ENCODE measurements at places on chromosomes 2 and 18.

DNA sequence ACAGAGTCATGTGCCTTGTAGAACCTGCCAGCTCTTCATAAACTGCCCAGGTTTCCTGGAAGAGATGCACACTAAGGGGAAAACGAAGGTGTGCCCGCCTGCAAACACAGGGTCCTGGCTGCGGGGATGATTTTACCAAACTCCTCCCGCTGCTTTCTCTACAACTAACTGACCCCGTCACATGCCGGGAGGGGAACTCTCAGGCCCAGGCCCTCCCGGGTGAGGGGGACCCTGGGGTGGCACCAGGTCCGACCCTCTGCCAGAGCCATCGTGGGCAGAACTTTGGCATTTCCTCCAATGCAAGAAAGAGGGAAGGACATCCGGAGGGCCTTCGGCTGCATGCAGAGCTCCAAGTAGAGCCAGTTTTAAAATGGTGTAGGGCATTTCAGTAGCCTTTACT, 28.6 kb downstream of the CAPN13 start:
- no peak for DNase-seq

- no peak for DNase-seq
Measured at GRCh38 chr18:33014060-33014796, 241.4 kb upstream of the KLHL14 start.

DNA sequence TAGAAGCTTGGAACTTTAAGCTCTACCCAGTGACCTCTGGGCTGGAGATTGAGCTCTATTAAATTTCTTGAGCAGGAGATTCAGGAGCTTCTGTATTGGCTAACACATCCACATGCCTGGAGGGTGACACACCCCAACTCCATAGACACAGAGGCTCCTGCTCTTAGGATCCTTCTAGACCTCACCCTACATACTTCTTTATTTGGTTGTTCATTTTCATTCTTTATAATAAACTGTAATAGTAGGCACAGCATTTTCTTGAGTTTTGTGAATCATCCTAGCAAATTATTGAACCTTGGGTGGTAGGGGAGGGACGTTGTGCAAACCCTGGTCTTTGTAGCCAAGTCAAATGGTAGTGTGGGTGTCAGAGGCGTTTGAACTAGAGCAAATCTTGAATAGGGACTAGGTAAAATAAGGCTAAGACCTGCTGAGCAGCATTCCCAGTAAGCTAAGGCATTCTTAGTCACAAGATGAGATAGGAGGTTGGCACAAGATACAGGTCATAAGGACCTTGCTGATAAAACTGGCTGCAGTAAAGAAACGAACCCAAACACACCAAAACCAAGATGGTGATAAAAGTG, 323.8 kb upstream of the GALNT5 start:
- DNase-seq: peak; percentile 54

DNA sequence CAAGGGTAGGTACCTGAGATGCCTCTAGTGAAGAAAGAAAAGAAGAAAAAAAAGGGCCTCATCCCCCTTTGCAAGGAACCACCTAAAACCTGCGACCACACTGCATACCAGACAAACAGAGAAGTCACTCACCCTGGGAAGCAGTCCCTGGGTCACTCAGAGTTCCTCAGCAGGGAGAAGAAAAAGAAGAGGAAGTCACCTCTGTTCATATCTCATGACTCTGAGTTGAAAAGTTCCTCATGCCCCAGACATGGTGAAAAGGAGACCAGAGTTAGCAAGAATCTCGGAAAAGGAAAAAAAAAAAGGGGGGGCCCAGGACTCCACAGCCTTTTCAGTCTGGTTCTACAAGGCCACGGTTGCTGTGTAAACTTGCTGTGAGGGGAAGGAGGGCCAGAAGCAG, 478.4 kb upstream of the NRXN1 start:
- DNase-seq: no peak

GRCh38 chr2:10792660-10793400, 19.8 kb downstream of the PDIA6 start:
- DNase-seq: no peak

GRCh38 chr18:57088883-57089282, 58.0 kb upstream of the BOD1L2 start:
- no peak for DNase-seq

GRCh38 chr2:207107131-207107530, 58.6 kb downstream of the KLF7 start:
- DNase-seq: no peak

GRCh38 chr2:217739741-217740140, 263.1 kb downstream of the TNS1 start:
- no peak for DNase-seq

GRCh38 chr2:128558441-128558840, 239.8 kb upstream of the HS6ST1 start:
- no peak for DNase-seq

GRCh38 chr2:96816836-96817702, 1.0 kb downstream of the CNNM3 start:
- no peak for DNase-seq

- no peak for DNase-seq
Measured at GRCh38 chr2:165197346-165197745, 6.5 kb downstream of the SCN3A start.

- DNase-seq: no peak
Measured at GRCh38 chr2:171995586-171995985, 4.2 kb upstream of the METAP1D start.

- no peak for DNase-seq
Measured at GRCh38 chr2:230668184-230668938, 44.3 kb upstream of the CAB39 start.

DNA sequence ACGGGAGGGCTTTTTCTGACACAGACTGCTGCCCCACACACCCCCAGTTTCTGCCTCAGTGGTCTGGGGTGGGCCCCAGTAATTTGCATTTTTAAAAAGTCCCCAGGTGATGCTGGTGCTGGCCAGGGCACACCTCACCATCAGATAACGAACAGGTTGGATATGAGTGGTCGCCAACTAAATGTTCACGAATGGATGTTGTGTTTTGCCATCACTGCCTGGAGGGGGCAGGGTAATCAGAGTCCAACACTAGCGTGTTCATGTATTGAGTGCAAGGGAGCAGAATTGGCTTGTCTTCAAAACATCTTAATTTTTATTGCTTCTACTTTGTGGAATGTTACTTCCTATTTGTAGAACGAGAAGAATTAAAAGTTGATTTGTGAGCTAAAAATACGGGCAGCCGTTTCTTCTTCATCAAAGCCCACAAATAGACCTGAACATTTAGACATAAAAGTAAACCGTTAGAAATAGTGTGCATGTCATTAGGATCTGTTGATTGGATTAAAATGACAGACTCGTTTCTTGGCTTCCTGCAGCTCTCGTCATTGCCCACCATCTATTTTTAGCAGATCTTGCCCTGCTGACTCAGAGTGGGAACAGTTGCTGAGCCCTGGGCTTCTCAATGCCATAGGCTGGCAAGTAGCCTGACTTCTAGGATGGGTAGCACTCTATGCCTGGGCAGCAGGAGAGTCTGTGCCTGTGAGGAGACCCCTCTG, 45.2 kb downstream of the NCK2 start:
- no peak for DNase-seq

DNA sequence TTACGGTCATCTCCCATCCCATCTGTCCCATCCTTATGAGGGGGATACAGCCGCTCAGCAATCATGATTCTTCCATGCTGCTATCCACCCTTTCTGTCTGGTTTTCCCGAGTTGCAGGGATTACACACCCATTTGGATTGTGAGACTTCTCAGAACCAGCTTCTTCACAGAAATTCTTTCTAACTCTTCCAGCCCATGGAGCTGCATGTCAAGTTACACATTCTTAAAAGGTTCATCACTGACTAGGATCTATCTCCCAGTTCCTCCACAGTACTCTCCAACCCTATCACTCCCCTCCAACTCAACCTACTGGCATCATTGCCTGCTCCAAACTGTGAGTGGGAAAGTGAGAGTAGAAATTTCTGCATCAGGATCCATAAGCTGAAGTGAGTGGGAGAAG, 558.2 kb upstream of the TNP1 start:
- no peak for DNase-seq

DNA sequence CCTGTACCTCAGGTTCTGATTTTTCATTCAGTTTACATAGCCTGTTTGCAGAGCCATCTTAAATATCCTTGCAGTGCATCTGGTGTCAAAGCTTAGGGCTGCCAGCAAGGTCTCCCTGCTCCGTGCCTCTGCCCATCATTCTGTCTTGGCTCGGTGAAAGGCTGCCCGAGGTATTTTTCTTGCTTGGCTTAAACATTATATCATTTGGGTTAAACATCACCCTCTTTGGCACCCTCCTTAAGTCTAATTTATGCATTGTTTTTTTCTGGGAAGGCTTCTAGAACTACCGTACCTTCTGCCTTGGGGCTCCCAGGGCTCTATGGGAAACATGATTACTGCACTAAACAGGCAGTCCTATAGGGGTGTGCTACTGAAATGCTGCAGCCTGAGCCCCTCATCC, 158.6 kb upstream of the CELF4 start:
- no peak for DNase-seq

DNA sequence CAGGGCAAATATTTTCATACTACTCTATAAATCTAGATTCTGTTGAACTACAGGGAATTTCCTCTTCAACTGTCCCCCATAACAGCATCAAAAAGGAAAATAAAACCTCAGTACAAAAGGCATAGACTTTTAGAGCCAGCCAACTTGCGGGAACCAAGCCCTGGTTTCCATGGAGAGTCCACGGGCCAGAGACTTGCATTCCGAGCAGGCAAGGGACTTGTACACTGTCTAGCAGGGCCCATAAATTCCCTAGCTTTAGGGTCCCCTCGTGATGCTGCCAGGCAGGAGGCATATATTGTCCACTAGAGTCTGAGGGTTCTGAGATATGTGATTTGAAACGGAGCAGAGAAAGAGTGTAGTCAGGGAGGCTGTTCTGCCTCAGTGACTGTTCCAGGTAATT, 153.1 kb upstream of the SLC14A2 start:
- no peak for DNase-seq

- DNase-seq: no peak
Measured at GRCh38 chr18:46261799-46262198, 157.6 kb downstream of the HAUS1 start.

GRCh38 chr2:179764710-179765109, 96.7 kb downstream of the ZNF385B start:
- no peak for DNase-seq

DNA sequence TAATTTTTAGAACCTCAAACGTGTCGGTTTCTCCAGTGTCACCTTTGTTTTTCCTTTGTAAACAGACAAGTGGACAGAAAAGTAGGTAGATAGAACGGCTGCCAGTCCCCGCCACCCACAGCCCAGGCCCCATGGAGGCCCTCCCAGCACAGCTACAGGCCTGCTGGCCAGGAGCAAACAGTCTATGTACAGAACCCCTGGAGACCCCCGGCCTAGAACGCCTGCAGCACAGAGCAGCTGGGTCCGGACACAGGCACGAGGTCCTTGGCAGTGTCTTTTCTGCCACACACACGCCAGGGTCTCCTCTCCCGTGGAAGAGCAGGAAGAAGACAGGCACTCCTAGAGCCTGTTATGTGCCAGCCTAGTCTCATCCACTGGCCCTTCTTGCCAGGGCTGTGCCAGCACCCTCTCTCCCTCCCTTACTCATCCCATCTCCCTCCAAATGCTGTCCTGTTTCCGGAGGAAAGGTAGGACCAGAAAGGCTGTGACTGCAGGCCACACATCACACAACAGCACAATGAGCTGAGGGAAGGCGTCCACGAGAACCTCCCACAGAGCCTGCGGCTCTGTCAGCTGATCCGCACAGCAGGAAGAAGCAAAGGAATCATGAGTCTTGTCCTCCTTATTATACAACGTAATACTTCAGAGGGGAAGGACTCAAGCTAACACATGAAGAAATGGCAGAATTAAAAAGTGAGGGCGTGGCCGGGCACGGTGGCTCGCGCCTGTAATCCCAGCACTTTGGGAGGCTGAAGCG, 7.7 kb downstream of the DTYMK start:
- no peak for DNase-seq

GRCh38 chr2:237221443-237221842, 135.8 kb downstream of the COPS8 start:
- DNase-seq: no peak

DNA sequence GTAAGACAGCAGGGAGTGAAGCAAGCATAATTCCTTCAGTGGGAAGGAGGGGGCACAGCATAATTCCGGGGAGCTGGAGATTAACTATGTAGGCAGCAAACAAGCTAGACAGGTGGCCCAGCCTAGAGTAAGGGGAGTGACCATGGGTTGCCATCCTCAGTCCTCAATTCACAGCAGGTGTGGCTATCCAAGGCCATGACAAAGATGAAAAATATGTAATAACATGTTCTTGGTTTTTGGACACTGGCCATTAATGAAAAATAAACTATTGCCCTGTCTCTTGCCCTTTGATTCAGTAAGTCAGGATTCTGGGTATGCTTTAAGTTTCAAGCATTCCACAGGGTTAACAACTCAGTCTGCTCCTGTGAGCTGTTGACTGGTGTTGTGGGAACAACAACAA, 65.0 kb downstream of the CYP1B1 start:
- peak; percentile 5 for DNase-seq

GRCh38 chr2:240364582-240364960, 70.9 kb upstream of the GPC1 start:
- no peak for DNase-seq

DNA sequence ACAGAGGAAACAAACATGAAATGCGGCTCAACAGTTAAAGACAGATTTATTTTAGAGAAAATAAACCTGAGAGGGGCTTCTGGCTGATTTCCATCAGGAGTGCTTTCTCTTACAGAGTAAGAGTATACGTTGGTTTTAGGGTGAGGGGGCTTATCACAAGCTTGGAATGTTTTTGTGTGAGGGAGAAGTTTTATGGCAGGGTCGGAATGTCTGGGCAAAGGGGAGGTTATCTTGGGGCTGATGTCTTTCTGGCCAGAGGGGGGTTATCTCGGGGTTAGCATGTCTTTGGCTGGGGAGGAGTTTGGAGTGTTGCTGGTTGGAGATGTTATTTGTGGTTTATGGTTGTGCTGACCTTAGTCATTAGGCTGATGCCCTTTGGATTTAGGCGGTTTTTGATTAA, 22.1 kb downstream of the PTRHD1 start:
- no peak for DNase-seq

DNA sequence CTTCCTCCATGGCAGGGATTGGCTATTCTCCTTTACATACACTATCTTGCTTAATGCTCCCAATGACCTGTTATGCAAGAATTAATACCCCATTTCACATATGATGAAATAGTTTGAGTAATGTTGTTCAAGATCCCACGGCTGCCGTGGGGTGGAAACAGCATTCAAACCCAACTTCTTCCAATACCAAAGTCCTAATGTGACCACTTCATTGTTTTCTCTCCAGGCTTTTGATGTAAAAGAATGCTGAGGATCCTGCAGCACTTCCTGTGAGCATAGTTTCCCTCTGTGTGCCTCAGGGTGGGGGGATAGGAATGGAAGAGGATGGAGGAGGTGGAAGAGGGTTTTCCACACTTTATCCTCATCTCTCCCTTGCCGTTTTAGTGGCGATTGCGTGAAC, 199.4 kb downstream of the IRS1 start:
- no peak for DNase-seq

DNA sequence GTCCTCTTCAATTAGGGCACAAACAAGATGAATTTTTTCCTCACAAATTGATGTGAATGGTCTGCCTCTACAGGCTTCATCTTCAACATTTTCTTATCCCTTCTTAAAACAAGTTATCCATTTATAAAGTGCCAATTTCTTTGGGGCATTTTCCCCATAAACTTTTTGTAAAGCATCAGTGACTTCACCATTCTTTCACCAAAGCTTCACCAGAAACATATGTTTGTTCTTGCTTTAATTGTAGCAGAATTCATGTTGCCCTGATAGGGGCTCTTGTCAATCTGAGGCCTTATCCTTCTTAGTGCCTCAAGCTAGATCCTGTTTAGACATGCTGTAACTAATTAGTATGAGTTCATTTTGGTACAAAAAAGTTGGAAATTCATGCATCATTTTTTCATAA, 226.2 kb downstream of the TNS1 start:
- DNase-seq: no peak
